Globus pallidus (tissue), 1 donor: ENCODE measurements at places on chromosomes 4 and X.

- DNase-seq: no peak
Measured at GRCh38 chrX:108993909-108994308, 257.5 kb upstream of the IRS4 start.

DNA sequence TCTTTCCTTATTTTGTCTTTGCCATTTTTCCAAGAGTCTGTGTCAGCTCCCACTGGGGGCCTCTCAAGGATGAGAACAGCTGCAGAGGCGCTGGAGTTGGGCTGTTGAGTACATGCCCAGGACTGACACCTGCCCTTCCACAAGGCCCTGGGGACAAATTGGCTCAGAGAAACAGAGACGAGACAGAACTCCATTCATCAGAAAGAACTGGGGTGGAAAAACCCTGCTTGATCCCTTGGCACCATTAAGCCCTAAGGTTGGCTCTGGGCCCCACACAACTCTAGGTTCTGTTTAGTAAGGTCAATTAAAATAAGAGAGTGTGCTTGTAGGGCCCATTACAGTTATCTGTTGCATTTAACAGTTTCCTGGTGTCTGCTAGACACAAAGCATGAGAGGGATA lies 63.6 kb downstream of the DCX start:
- DNase-seq: no peak

- DNase-seq: peak; percentile 92
Measured at GRCh38 chr4:25913851-25914669, at the start of gene SMIM20. Gene SMIM20, plus strand, starts transcription at chr4:25914220. Its CDS starts 94 bp downstream, at chr4:25914314.

- no peak for DNase-seq
Measured at GRCh38 chrX:21373637-21374162, 518 bp upstream of the CNKSR2 start.

DNA sequence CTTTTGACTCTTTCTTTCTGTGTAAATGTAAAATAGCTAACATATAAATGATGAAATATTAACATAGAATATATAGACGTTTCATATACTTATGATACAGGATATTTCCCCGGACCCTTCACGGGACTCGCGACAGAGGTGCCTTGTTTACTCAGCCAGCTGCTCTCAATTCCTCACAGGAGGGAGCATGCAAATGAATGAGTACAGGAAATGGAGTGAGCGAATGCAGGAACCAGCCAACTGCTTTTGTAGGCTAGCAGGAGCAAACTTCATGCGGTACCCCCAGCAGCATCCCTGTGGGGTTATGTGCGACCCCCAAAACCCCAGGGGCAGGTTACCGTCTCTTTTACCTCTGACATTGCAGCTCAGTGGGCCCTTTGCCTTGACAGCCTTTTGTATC lies 110.3 kb upstream of the PDHA2 start:
- no peak for DNase-seq

GRCh38 chr4:184279496-184280061 lies 61.9 kb upstream of the ENPP6 start:
- no peak for DNase-seq

DNA sequence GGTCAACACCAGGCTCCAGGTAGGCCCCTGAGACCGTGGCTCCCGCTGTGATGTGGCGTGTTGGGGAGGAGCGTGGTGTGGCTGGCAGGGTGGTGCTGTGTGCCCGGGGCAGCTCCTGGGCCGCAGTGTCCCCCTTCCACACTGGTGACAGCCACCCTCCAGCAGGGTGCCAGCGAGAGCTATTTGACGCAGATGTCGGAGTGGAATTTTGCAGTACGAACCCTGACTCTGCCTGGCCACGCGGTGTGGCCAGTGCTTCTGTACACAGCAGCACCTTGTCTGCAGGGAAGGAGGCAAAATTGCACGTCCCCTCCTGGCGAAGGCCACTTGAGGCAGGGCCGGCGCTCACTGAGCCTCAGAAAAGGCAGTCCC lies 53.2 kb downstream of the CPZ start:
- no peak for DNase-seq

- no peak for DNase-seq
Measured at GRCh38 chr4:6348408-6348807, 78.8 kb downstream of the WFS1 start.

DNA sequence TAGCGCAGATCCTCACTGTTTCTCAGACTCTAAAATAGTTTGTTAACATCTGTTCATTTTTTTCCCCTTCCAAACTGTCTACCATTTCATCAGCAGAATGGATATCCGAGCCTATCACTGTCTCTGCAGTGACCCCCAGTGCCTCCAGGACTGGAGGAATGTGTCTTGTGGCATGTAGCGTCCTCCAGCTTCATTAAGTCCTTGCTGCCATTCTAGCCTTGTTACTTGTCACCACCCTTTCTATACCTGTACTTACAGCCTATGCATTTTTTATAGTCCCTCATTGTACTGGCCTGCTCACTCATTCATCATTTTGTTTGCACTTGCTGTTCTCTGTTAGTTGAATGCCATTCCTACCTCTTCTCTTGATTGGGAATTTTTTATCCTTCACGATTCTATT lies 179.1 kb downstream of the BMPR1B start:
- no peak for DNase-seq

DNA sequence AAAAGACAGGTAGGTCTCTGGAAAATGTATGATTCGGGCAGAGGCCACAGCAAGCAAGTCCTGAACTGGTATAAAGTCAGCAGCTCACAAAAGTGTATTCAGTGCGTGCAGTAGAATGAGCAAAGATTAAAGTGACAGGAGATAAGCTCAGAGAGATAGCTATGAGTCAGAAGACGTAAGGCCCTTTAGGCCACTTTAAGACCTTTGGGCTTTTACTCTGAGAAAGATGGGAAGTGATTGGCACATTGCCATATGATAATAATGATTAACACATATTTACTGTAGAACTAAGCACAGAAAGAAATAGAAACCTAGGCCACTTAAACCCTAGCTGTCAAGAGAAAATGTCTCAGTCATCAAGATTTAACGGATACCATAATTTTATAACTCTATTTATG lies 51.7 kb downstream of the TBCK start:
- DNase-seq: no peak

- no peak for DNase-seq
Measured at GRCh38 chrX:10797466-10797865, 177.1 kb upstream of the MID1 start.

DNA sequence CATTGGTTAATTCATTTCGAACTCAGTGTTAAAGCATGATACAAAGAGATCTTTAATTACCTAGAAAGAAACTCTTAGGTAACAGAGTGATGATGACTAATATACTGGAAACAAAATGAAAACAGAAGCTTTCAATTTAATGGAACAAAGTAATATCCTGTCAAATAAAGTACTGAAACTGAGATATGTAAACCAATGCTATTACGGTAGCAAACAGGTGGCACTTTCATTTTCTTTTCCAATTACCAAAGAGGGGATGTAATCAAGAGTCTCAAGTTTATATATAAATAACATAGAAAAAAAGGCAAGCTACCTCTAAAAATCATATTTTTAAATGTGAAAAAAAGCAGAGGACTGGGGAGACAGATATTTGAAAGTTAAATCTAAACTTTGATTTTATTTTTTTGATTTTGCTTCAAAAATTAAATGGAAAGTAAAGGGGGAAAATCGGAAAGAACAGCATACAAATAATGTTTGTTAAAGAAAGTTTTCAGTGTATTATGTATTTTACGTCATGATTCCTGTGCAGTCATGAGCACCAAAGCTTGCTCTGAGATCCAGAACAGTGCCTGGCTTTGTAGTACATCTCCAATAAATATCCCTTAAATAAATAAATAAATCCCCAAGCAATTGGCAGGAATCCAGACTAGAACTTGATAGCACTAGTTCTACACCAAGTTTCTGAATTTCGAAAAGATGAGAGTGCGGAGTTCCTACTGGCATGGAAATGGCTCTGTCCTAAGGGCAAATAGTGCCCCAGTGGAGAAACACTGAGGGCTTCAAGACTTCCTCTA lies 25.0 kb upstream of the RAPGEF2 start:
- DNase-seq: no peak

DNA sequence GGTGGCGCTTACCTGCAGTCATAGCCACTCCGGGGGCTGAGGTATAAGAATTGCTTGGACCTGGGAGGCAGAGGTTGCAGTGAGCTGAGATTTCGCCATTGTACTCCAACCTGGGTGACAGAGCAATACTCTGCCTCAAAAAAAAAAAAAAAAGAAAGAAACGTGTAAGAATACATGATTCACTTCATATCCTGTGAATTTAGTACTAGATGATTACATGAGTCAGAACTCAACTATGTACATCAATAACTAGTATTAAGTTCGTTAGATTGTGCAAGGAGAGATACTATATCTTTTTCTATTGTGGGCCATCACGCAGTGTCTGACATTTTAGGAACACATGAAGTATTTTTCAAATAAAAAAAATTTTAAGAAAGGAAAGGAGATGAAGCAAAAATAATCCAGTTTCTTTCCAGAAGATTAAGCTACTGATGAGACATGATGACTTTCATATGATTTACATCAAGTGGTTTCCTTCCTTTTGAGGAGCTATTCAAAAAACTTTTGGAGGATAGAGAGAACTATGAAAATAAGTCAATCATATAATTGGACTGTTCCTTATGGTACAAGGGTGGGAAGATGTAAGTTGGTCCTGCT lies 64.7 kb upstream of the EXOC1L start:
- no peak for DNase-seq

DNA sequence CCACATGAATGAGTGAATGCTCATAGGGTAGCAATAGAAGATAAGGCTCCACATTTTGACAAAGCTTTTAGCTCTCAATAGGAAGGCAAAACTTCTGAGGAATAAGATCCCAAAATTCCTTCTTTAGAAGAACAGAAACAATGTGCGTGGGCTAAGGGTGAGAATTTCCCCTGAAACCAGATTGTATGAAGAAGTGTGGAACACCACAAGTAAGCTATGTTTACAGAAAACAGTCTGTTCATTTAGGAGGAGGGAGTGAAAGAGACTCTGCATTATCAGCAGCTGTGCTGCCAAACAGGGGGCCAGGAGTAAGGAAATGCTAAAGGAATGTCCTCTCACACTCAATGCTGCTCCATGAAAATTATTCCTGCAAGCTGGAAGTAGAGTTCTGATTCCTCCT lies 851.6 kb downstream of the CENPC start:
- no peak for DNase-seq

GRCh38 chrX:97389761-97390192 lies 506.1 kb downstream of the RPA4 start:
- no peak for DNase-seq

DNA sequence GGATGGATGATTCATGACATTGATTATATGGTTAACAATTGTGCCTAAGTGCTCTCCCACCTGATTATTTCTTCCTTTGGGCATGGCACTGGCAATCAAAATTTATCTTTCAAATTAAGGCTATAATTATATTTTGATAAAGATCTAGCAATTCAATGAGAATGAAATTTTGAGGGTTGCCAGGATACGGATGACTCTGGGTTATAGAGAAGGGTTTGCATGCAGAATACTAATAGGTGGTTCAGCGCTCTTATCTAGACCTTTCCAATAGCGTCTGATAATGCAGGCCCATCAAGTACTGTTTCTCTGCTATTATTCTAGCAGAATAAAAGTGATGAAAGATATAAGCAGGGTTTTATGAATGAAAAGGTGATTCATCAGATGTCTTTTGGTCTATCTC lies 74.9 kb upstream of the SCML1 start:
- DNase-seq: no peak

DNA sequence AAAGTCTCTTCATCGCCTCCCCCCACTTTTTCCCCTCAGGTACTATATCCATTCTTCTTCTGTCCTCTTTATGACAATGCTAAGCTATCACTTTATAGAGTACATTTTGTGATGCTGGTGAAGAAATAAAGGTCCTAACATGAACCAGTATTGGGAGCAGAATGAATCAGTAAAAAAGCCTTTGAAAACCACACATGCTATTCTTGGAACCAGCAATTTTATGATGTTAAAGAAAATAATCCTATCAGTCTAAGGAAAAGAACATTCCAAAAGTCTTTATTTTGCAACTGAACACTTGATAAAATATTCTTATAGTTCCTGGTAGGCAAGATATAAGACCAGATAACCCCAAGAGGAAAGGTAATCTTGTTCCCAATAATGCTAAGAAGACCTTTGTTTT lies 107.8 kb upstream of the MCF2 start:
- no peak for DNase-seq

DNA sequence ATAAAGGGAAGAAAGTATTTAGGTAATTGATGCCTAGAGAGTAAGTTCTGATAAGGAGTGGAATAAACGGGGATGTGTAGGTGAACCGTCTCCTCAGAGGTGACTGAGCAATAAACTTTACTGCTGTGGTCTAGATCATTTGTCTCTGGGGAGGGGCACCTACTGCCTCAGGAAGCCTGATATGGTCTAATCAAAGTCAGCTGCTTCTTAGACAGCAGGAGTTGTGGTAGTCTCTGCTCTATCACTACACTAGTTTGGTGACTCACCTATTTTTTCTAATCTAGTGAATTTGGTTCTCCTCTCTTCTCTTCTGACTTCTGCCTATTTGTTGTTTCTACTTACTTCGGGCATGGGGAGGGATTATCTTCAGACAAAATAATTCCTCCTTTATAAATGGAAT lies 95.1 kb upstream of the STIM2 start:
- DNase-seq: no peak

DNA sequence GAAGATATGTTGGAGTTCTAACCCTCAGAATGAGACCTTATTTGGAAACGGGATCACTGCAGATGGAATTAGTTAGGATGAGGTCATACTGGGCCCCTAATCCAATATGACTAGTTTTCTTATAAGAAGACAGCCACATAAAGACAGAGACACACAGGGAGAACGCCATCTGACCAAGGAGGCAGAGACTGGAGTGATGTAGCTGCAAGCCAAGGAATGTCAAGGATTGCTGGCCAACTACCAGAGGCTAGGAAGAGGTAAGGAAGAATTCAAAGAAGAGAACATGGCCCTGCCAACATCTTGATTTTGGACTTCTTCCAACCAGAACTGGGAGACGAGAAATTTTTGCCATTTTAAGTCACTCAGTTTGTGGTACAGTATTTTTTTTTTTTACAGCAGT lies 152.8 kb upstream of the DIPK2B start:
- no peak for DNase-seq

DNA sequence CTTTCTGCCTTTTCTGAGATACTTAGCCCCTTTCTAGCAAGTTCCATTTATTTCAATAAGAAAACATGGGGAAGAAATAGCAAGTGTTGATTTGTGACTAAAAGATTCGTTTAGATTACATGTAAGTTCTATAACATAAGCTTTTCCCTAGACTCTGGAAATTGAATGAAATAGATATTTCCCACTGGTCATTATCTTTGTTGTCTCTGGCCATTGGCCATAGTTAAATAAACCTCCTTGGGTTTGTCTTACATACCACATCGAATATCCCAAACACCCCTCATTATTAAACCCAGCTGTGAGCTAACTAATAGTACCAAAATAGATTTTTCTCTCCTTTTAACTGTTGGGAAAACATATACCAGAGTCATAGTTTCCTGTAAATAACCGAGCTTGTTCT lies 534.8 kb downstream of the IQCM start:
- DNase-seq: no peak
